ENCODE measurements at places on chromosomes 12 and 14.

DNA sequence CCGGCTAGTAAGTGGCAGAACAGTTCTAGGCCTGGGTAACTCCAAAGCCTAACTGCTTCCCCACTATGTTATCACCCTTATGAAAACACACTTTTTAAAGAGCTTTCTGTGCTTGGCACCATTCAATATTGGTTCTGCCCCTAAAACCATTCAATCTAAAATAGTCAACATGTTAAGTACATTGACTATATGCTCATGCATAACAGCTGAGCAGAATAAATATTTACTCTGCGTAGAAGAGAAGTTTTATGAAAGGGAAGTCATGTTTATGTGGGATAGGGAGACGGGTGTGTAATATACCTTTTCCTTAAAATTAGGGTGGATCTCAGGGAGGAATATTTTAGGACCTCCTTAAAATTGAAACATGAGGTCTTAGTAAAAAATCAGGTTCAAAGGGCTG lies 80.5 kb downstream of the SAMD4A start:
- DNase-seq, result no peak
- peaks cover 3% of the 10 kb centered on the region for H3K4me1 ChIP-seq
- no peaks in the 10 kb centered on the region for H3K27me3 ChIP-seq
- H3K27ac ChIP-seq, result no peak overlapping the region
- no peak overlapping the region for H3K4me3 ChIP-seq

DNA sequence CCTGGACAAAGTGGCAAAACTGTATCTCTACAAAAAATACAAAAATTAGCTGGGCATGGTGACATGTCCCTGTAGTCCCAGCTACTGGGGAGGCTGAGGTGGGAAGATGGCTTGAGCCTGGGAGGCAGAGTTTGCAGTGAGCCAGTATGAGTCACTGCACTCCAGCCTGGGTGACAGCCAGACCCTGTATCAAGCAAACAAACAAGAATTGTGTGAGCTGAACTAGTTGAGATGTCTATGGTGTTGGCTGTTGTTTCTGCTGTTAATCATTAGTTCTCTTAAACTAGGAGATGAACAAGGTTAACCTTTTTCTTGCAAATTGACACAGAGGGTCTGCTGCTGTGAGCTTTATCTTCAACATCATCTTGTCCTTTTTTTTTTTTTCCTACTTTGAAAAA lies 23.6 kb downstream of the RASSF3 start:
- H3K27me3 ChIP-seq, result no peaks in the 10 kb centered on the region
- DNase-seq, result peak; percentile 74
- H3K36me3 ChIP-seq, result no peaks in the 10 kb centered on the region
- peaks cover 50% of the 10 kb centered on the region for H3K4me1 ChIP-seq
- peak overlapping the region; percentile 62 for H3K27ac ChIP-seq

DNA sequence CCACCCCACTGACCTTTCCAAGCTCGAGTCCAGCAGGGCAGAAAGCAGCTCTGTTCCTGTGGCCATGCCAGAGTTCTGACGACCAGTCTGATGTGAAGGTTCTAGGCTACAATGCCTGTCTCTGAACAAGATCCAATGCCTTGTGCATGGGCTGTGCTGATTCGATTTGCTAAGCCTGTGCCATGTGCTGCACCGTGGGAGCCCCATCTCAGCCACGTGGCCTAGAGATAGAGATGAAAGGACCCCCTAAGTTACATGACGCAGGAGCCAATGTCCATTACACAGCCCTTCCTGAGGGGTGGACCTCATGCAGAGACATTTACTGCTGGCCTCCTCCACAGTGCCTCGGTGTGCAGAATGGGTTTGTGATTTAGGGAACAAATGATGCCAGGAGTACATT lies 256.0 kb downstream of the SLC15A4 start:
- no peak overlapping the region for H3K27ac ChIP-seq
- no peak overlapping the region for H3K4me3 ChIP-seq
- H3K36me3 ChIP-seq, result no peaks in the 10 kb centered on the region
- DNase-seq, result no peak
- peaks cover 12% of the 10 kb centered on the region for H3K4me1 ChIP-seq
- no peaks in the 10 kb centered on the region for H3K27me3 ChIP-seq

- H3K4me3 ChIP-seq, result no peak overlapping the region
- no peaks in the 10 kb centered on the region for H3K36me3 ChIP-seq
These were observed 6.7 kb upstream of the ALDH2 start for GRCh38 chr12:111759991-111760390.

DNA sequence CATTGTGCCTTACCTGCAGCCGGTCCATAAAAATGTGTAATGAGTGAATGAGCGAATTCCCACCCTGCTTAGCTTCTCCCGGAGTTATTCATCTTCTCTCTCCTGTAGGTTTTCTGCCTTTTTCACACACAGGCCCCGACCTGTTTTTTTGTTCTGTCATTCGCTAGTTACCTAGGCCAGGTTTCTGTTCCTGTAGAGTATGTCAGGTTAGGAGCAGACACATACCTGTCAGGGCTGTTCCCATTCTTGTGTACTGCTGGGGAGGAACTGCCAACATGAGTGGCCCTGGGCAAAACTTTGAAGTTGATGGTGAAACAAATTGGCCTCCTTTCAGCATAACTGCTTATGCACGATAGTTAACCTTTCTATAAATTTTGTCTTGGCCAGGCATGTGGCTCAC lies 140.1 kb downstream of the SYNE2 start:
- no peak overlapping the region for H3K4me3 ChIP-seq
- no peaks in the 10 kb centered on the region for H3K36me3 ChIP-seq
- H3K27me3 ChIP-seq, result no peaks in the 10 kb centered on the region
- H3K27ac ChIP-seq, result no peak overlapping the region
- no peak for DNase-seq

- peak; percentile 76 for DNase-seq
- peak overlapping the region; percentile 62 for H3K27ac ChIP-seq
- peaks cover 4% of the 10 kb centered on the region for H3K4me1 ChIP-seq
- H3K4me3 ChIP-seq, result no peak overlapping the region
- H3K27me3 ChIP-seq, result no peaks in the 10 kb centered on the region
These were observed 8.3 kb downstream of the CDKL1 start for GRCh38 chr14:50388256-50388931.

DNA sequence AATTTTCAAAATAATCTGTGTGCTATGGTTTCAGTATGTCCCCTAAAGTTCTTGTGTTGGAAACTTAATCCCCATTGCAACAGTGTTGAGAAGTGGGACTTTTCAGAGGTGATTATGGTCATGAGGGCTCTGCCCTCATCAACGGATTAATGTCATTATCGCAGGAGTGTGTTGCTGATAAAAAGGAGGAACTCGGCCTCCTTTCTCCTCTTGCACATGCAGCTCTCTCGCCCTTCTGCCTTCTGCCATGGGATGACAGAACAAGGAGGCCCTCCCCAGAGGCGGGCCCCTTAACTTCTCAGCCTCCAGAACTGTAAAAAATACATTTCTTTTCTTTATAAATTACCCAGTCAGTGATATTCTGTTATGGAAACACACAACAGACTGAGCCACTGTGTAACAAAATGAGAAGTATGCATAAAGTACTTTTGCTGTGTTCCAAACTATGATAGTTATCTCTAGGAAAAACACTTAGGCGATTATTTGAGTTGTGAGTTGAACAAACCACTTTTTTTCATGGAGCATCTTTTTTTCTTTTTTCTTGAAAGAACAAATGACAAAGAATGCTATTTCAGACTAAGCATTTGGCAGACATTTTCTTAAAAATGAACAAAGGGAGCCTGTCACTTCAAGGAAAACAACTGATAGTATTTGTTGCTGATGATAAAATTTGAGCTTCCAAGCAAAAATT lies 134.8 kb upstream of the FUT8 start:
- no peak overlapping the region for H3K4me3 ChIP-seq
- no peak for DNase-seq
- no peak overlapping the region for H3K27ac ChIP-seq
- H3K27me3 ChIP-seq, result no peaks in the 10 kb centered on the region
- no peaks in the 10 kb centered on the region for H3K36me3 ChIP-seq
- peaks cover 10% of the 10 kb centered on the region for H3K4me1 ChIP-seq

- H3K27ac ChIP-seq, result no peak overlapping the region
- no peaks in the 10 kb centered on the region for H3K27me3 ChIP-seq
- no peak for DNase-seq
- peaks cover 5% of the 10 kb centered on the region for H3K4me1 ChIP-seq
- H3K4me3 ChIP-seq, result no peak overlapping the region
These were observed 39.8 kb downstream of the BORCS5 start for GRCh38 chr12:12396694-12397093.

GRCh38 chr12:68358532-68359485 lies 26.6 kb upstream of the MDM1 start:
- peak overlapping the region; percentile 28 for H3K27ac ChIP-seq
- H3K4me1 ChIP-seq, result peaks cover 6% of the 10 kb centered on the region
- DNase-seq, result peak; percentile 71
- no peaks in the 10 kb centered on the region for H3K36me3 ChIP-seq
- no peak overlapping the region for H3K4me3 ChIP-seq

GRCh38 chr14:66401449-66402095 lies 84.6 kb upstream of the CCDC196 start:
- H3K4me1 ChIP-seq, result no peaks in the 10 kb centered on the region
- no peak for DNase-seq
- no peak overlapping the region for H3K27ac ChIP-seq
- H3K36me3 ChIP-seq, result no peaks in the 10 kb centered on the region

- H3K4me1 ChIP-seq, result no peaks in the 10 kb centered on the region
- H3K4me3 ChIP-seq, result no peak overlapping the region
- no peaks in the 10 kb centered on the region for H3K27me3 ChIP-seq
- no peak overlapping the region for H3K27ac ChIP-seq
- no peaks in the 10 kb centered on the region for H3K36me3 ChIP-seq
These were observed 370.2 kb upstream of the CCDC196 start for GRCh38 chr14:66115740-66116502.

DNA sequence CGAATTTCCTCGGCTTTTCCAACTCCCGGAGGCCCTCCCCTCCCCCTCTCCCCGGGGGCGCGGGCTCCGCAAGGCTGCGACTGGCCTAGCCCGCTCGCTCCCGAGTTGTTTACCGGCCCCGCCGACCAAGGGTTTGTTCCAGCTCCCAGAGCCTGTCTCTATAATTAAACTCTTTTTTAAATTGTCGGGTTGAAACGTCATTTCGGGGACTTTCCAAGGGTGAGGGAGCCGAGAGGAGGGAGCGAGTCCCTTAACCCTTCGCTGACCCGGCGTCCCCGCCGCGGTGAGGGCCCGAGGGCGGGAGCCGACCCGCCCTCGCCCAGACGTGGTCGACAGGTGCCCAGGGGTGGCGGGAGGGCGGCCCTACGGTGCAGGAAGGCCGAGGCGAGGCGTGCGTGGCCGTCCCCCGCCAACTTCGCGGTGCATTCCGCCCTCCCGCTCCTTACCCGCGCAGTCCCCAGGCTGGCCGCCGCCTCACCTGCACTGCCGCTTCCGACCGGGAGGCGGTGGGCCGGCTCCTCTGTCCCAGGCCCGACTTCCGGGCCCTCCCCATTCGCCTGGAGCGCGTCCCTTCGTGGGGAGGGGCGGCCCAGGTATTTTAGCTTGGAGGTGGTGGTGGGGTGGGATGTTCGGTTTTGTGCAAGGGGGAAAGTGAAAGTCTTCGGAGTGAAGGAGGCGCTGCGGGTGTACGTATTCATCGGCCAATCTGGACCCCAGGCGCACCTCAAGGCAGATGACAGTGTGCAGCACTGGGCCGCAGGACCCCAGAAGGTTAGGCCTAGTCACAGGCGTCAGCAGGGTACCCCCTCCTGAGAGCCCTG lies 2.9 kb upstream of the ZFP36L1 start:
- H3K27me3 ChIP-seq, result no peaks in the 10 kb centered on the region
- peak overlapping the region; percentile 98 for H3K27ac ChIP-seq
- peak; percentile 87 for DNase-seq
- peak overlapping the region; percentile 66 for H3K4me3 ChIP-seq
- H3K36me3 ChIP-seq, result no peaks in the 10 kb centered on the region
- peaks cover 9% of the 10 kb centered on the region for H3K4me1 ChIP-seq

DNA sequence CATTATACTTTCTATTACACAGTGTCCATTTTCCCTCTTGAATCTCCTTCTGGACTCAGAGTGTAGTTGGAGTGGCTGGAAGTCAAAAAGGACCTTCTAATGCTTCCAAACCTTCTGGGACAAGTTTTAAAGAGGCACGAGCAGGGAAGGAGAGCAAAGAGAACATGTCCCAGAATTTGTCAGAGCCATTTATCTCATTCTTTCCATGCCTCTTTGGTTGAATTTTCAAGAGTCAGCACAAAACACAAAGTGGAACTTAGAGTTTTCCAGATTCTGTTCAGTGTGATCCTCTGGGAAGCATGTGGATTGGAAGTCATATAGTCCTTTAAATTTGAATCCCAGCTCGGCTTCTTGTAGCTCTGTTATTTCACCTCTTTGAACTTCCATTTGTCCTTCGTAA lies 138.2 kb upstream of the PWP1 start:
- H3K36me3 ChIP-seq, result no peaks in the 10 kb centered on the region
- H3K27ac ChIP-seq, result no peak overlapping the region
- H3K4me3 ChIP-seq, result no peak overlapping the region
- no peaks in the 10 kb centered on the region for H3K4me1 ChIP-seq

- no peaks in the 10 kb centered on the region for H3K27me3 ChIP-seq
- H3K36me3 ChIP-seq, result no peaks in the 10 kb centered on the region
- no peak for DNase-seq
- H3K4me1 ChIP-seq, result no peaks in the 10 kb centered on the region
- no peak overlapping the region for H3K4me3 ChIP-seq
These were observed 1.9 kb upstream of the SLCO1A2 start for GRCh38 chr12:21336656-21337055.

GRCh38 chr12:50081096-50081808 lies 3.9 kb upstream of the SMARCD1 start:
- peaks cover 10% of the 10 kb centered on the region for H3K4me1 ChIP-seq
- H3K4me3 ChIP-seq, result no peak overlapping the region
- no peaks in the 10 kb centered on the region for H3K36me3 ChIP-seq

DNA sequence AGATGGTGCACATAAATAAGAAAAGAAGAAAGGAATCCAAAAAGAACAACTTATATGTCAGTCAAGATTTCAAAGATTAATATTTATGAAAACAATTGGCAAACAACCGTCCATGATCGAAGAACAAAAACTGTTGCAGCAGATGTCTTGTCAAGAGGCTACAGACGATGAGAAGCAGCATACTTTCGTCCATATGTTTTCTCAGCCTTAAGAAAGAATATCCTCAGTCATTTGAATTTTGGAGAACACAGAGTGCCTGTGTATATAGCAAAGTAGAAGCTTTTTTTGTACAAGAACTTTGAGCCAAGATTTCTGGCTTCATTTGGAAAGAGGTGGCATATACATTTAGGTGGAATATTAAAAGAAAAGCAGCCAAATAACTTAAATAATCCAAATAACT lies 297.2 kb downstream of the ITPR2 start:
- H3K4me1 ChIP-seq, result no peaks in the 10 kb centered on the region
- no peak for DNase-seq
- H3K27ac ChIP-seq, result no peak overlapping the region
- no peak overlapping the region for H3K4me3 ChIP-seq
- H3K27me3 ChIP-seq, result no peaks in the 10 kb centered on the region

DNA sequence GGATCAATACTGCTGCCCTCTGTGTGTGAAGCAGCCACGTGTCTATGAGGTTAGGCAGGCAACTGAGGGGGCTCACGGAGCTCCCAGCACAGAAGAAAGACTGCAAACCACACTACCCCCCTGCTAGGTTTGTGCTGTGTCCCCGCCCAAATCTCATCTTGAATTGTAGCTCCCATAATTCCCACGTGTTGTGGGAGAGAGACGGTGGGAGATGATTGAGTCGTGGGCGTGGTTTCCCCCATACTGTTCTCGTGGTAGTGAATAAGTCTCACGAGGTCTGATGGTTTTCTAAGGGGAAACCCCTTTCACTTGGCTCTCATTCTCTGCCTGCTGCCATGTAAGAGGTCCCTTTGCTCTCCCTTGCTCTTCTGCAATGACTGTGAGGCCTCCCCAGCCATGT lies 68.6 kb downstream of the ACTN1 start:
- H3K27ac ChIP-seq, result peak overlapping the region; percentile 64
- H3K4me3 ChIP-seq, result no peak overlapping the region
- H3K36me3 ChIP-seq, result no peaks in the 10 kb centered on the region
- no peaks in the 10 kb centered on the region for H3K27me3 ChIP-seq
- DNase-seq, result no peak
- peaks cover 3% of the 10 kb centered on the region for H3K4me1 ChIP-seq

- H3K4me1 ChIP-seq, result no peaks in the 10 kb centered on the region
- no peak overlapping the region for H3K4me3 ChIP-seq
- H3K27me3 ChIP-seq, result no peaks in the 10 kb centered on the region
- no peak overlapping the region for H3K27ac ChIP-seq
These were observed 544.4 kb upstream of the TMEM132C start for GRCh38 chr12:127722611-127723010.

All from transverse colon (tissue), 4 donors.